GM23248 (cell line): ENCODE measurements at places on chromosomes 5 and 9.

DNA sequence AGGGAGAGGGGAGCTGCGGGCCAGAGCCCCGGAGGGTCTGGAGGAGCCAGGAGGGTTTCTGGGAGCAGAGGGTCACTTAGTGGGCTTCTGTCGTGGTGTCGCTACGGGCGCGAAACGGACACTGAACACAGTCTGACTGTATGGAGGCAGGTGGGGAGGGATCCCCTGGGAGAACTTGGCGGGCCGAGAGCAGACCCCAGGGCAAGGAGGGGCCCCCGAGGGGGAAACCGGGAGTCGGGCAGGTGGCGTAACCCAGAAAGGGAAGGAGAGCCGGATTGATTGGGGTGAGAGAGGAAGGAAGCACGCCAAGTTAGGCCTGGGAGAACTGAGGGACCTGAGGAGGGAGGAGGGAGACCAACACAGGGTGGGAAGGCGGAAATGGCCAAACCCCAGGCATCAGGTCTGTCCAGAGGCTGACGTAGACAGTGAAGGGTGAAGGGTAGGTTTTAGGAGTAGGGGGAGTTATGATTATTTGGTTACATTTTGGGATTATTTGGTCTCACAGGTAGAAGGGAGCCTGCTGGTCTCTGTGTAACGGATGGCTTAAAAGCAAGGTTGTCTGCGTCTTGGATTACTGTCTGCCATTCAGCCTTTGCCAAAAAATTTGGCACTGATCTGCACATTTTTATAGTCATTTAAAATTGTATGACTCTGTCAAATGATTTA lies 3.3 kb upstream of the MSMP start:
- H3K27me3 ChIP-seq: no peaks in the 10 kb centered on the region
- H3K27ac ChIP-seq: no peak overlapping the region
- DNase-seq: no peak
- peak overlapping the region; percentile 59 for H3K4me3 ChIP-seq
- H3K4me1 ChIP-seq: peaks cover 8% of the 10 kb centered on the region

DNA sequence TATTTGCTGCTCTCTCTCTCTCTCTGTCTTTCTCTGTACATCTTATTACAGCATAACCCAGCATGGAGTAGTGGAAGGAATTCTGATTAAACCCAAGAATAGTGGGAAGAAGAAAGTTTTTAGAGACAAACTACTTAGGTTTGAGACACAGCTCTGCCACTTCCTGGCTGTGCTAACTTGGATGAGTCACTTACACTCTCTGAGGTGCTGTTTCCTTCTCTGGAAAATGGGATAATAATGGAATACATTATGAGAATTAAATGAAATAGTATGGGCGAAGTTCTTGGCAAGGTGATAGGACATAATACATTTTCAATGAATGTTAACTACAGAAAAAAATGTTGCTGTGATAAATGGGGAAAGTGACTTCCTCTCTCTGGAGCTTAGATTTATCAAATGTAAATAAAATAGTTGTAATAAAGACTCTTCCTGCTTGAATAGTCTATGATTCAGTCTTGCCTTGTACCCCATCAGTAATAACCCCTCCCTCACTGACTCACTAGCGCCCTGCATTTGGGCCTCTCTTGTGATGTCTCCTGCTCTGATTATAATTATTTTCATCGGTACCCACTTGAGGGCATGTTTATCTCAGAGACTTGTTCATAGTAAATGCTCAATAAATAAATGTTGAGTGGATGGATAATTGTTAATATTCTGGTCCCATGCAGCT lies 27.6 kb downstream of the KIF4B start:
- no peaks in the 10 kb centered on the region for H3K36me3 ChIP-seq
- no peaks in the 10 kb centered on the region for H3K4me1 ChIP-seq
- H3K27ac ChIP-seq: no peak overlapping the region
- H3K4me3 ChIP-seq: no peak overlapping the region
- no peak for DNase-seq

GRCh38 chr5:154972476-154973080 lies 31.7 kb downstream of the MRPL22 start:
- H3K27ac ChIP-seq: no peak overlapping the region
- no peak overlapping the region for H3K4me3 ChIP-seq
- no peaks in the 10 kb centered on the region for H3K27me3 ChIP-seq
- H3K36me3 ChIP-seq: peaks cover 7% of the 10 kb centered on the region; the same call in 1 of the 2 replicates
- peak; percentile 64 for DNase-seq

GRCh38 chr9:125522328-125522725 lies 184.7 kb downstream of the MAPKAP1 start:
- peak overlapping the region; percentile 96 for H3K27ac ChIP-seq
- peak overlapping the region; percentile 56 for H3K4me3 ChIP-seq
- H3K4me1 ChIP-seq: peaks cover 54% of the 10 kb centered on the region
- H3K36me3 ChIP-seq: no peaks in the 10 kb centered on the region
- no peaks in the 10 kb centered on the region for H3K27me3 ChIP-seq

GRCh38 chr5:160293901-160294561 lies 18.3 kb downstream of the CCNJL start:
- no peaks in the 10 kb centered on the region for H3K4me1 ChIP-seq
- H3K36me3 ChIP-seq: no peaks in the 10 kb centered on the region
- no peak overlapping the region for H3K27ac ChIP-seq
- no peak for DNase-seq
- H3K27me3 ChIP-seq: peaks cover 17% of the 10 kb centered on the region; the same call in 1 of the 2 replicates

- H3K4me3 ChIP-seq: no peak overlapping the region
- no peak overlapping the region for H3K27ac ChIP-seq
- H3K36me3 ChIP-seq: no peaks in the 10 kb centered on the region
- peaks cover 47% of the 10 kb centered on the region for H3K4me1 ChIP-seq
Measured at GRCh38 chr9:79615038-79615437, 43.3 kb downstream of the TLE4 start.

- H3K36me3 ChIP-seq: no peaks in the 10 kb centered on the region
- H3K4me3 ChIP-seq: no peak overlapping the region
- no peak overlapping the region for H3K27ac ChIP-seq
- DNase-seq: no peak
- no peaks in the 10 kb centered on the region; the same call in 1 of the 2 replicates for H3K27me3 ChIP-seq
- no peaks in the 10 kb centered on the region for H3K4me1 ChIP-seq
Measured at GRCh38 chr5:1926071-1926440, 43.3 kb upstream of the IRX4 start.

DNA sequence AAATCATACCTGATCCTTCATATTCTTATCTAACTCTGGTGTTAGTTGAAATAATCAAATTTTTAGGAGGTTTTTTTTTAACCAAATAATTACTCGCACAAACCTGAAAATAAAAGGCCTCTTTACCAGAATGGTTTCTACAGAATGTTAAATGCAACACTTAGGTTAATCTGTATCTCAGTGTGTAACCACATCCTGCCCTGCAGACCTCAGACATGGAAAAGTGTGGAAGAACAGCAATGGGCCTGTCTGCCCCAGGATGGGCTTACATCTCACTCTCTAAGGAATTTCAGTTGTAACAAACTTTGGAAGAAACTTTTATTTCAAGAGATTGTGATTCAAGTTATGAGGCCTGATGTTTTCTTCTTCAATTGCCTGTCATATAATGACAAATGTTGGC lies 32.5 kb upstream of the MIER3 start:
- no peak for DNase-seq
- H3K36me3 ChIP-seq: no peaks in the 10 kb centered on the region
- H3K27ac ChIP-seq: no peak overlapping the region
- H3K4me3 ChIP-seq: no peak overlapping the region

DNA sequence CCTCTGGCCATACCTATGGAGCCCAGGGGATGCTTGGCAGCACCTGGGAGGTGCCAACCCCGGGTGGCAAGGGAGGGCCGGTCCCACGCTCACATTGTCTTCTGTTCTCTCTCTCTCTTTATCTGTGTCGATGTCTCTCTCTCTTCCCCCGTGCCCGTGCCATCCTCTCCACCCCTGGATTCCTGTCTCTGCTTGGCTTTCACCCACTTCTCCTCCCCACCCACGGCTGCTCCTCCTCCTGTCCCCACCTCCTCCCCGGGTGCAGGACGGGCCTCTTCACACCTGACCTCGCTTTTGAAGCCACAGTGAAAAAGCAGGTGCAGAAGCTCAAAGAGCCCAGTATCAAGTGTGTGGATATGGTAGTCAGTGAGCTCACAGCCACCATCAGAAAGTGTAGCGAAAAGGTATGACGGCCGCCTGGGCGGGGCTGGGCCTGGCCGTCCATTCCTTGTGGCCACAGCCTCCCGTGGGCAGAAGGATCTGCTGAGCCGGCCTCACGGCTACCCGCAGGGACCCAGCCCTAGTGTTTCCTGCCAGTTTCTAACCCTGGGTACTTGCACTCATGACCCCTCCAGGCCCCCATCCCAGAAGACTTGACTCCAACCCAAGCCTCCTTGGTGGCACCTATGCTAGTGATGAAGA lies 22.7 kb downstream of the DNM1 start:
- H3K4me3 ChIP-seq: no peak overlapping the region
- no peaks in the 10 kb centered on the region; the same call in 1 of the 2 replicates for H3K36me3 ChIP-seq
- no peak for DNase-seq

GRCh38 chr5:124952079-124952478 lies 205.6 kb upstream of the ZNF608 start:
- no peak for DNase-seq
- H3K27me3 ChIP-seq: no peaks in the 10 kb centered on the region
- H3K4me3 ChIP-seq: no peak overlapping the region

GRCh38 chr5:172185096-172185461 lies 2.9 kb downstream of the STK10 start:
- H3K27me3 ChIP-seq: no peaks in the 10 kb centered on the region
- peaks cover 14% of the 10 kb centered on the region for H3K4me1 ChIP-seq

DNA sequence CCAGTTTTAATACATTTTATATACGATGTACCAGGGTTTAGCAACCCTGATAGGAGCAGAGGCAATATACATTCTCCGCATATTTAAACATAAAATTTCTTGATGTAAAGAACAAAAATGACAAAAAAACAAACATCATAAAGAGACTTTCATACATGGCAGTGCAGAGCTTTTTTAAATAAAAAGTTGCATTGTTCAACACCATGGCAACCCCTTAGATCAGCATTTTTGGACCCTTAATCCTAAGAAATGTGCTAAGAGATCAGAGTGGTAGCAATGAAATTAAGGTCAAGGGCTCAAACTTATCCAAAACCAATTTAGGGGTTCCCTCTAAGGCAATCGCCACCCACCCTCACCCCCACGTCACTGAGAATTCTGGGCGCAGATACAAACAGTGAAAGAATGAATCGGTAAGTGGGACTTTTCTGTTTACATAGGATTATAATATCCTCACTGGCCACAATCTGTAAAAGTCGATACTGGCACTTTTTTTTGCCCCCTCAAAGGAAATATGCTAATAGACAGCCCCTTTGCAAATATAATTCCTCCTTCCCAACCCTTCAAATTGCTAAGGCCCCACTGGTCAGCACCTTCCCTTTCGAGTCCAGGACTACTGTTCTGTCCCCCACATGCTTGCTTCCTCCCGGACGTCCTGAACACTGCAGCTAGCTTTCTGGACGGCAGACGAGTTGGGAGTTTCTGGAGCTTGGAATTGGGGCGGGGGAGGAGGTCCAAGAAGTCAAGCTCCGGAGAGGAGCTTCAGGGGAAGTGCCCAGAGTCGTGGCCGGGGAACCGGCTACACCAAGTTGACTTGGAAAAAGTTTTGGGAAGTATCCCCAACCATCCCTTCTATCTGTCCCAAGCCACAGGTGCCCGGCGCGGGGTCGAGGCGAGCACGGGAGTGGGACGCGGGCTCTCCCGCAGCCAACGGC lies 2.2 kb downstream of the GAS1 start:
- H3K27me3 ChIP-seq: no peaks in the 10 kb centered on the region
- peaks cover 13% of the 10 kb centered on the region for H3K4me1 ChIP-seq
- H3K27ac ChIP-seq: peak overlapping the region; percentile 72
- peak overlapping the region; percentile 80 for H3K4me3 ChIP-seq

GRCh38 chr5:92092239-92092638 lies 709.1 kb upstream of the ARRDC3 start:
- no peaks in the 10 kb centered on the region for H3K4me1 ChIP-seq
- no peak overlapping the region for H3K4me3 ChIP-seq
- H3K36me3 ChIP-seq: no peaks in the 10 kb centered on the region
- H3K27me3 ChIP-seq: no peaks in the 10 kb centered on the region
- H3K27ac ChIP-seq: no peak overlapping the region

DNA sequence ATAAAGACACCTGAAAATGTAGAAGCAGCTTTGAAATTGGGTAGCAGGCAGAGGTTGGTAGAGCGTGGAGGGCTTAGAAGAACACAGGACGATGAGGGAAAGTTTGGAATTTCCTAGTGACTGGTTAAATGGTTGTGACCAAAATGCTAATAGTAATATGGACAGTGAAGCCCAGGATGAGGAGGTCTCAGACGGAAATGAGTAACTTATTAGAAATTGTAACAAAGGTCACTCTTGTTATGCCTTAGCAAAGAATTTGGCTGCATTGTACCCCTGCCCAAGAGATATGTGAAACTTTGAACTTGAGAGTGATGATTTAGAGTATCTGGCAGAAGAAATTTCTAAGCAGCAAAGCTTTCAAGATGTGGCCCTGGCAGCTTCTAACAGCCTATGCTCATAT lies 382.5 kb downstream of the KCNN2 start:
- H3K4me1 ChIP-seq: no peaks in the 10 kb centered on the region
- H3K36me3 ChIP-seq: no peaks in the 10 kb centered on the region
- no peak overlapping the region for H3K27ac ChIP-seq

- no peak for DNase-seq
- H3K27ac ChIP-seq: no peak overlapping the region
- H3K36me3 ChIP-seq: no peaks in the 10 kb centered on the region
Measured at GRCh38 chr5:125491986-125492492, 745.6 kb upstream of the ZNF608 start.

GRCh38 chr9:113349066-113349444 lies 286 bp upstream of the BSPRY start:
- H3K4me1 ChIP-seq: no peaks in the 10 kb centered on the region
- H3K4me3 ChIP-seq: no peak overlapping the region

GRCh38 chr5:100889165-100889743 lies 13.8 kb downstream of the ST8SIA4 start:
- no peak overlapping the region for H3K4me3 ChIP-seq
- H3K4me1 ChIP-seq: no peaks in the 10 kb centered on the region
- no peak overlapping the region for H3K27ac ChIP-seq
- no peak for DNase-seq

GRCh38 chr5:33415811-33416354 lies 24.9 kb upstream of the TARS1 start:
- no peaks in the 10 kb centered on the region for H3K36me3 ChIP-seq
- peaks cover 17% of the 10 kb centered on the region for H3K4me1 ChIP-seq
- H3K27ac ChIP-seq: no peak overlapping the region
- H3K4me3 ChIP-seq: no peak overlapping the region
- no peaks in the 10 kb centered on the region for H3K27me3 ChIP-seq

GRCh38 chr5:143314659-143315058 lies 88.8 kb downstream of the NR3C1 start:
- peaks cover 90% of the 10 kb centered on the region for H3K4me1 ChIP-seq
- no peak overlapping the region for H3K4me3 ChIP-seq
- peak overlapping the region; percentile 79 for H3K27ac ChIP-seq
- H3K27me3 ChIP-seq: no peaks in the 10 kb centered on the region
- H3K36me3 ChIP-seq: peaks cover 28% of the 10 kb centered on the region

DNA sequence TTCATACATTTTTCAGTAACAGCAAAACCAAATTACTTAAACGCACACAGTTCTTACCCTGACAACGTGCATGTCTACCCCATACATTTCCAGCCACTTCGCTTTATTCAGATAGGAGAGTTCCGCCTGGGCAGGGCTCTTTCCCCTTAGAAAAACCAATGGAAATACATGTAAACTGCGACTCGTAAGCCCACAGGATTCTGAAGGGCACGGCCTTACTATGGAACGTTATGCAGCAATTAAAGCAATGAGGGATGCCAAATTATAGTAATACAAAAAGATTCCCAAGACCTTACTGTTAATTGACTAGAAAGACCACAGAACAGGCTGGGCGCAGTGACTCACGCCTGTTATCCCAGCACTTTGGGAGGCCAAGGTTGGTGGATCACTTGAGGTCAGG lies 64.5 kb downstream of the EPB41L4B start:
- peak; percentile 38 for DNase-seq
- H3K27me3 ChIP-seq: no peaks in the 10 kb centered on the region
- peaks cover 32% of the 10 kb centered on the region for H3K4me1 ChIP-seq
- no peaks in the 10 kb centered on the region for H3K36me3 ChIP-seq
